ENCODE measurements at places on chromosomes 7 and 10.

DNA sequence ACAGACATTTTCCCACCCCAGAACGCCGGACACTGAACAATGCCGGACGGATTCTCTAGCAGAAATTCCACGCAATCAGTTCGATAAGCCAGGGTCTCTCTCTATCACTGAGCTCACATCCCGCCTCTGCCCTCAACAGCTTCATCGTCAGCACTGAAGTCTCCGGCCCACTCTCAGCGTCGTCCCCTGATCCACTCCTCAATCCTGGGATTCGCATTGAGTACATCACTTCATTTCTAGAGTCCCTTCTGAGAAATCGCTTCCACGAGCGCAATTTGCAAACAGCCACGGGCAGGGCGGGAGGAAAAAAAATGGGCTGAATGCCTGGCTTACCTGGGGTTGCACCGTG is 365 bp downstream of the YME1L1 start:
- no peak for DNase-seq

GRCh38 chr7:47327346-47327697 is 254.6 kb downstream of the TNS3 start:
- DNase-seq, result no peak

- DNase-seq, result no peak
Measured at GRCh38 chr10:102975483-102976379, 57.6 kb downstream of the CNNM2 start.

DNA sequence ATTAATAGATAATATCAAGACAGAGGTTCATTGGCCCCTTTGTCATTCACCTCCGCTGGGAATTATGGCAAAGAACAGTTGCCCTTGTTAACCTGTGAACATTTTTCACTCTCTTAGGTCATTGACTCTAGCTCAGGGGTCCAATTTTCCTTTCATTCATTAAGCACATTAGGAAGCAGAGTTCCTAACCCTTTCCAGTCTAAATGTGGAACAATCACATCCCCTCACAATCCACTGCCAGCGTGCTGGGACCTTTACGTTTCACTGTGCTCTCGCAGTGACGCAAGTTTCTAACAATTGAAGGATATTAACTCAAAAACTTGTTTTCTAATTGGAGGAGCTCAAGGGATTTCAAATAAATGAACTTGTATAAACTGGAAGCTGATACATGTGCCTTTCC is 79.3 kb upstream of the MEOX2 start:
- DNase-seq, result no peak

- DNase-seq, result no peak
Measured at GRCh38 chr10:44300666-44301649, 83.9 kb downstream of the CXCL12 start.

DNA sequence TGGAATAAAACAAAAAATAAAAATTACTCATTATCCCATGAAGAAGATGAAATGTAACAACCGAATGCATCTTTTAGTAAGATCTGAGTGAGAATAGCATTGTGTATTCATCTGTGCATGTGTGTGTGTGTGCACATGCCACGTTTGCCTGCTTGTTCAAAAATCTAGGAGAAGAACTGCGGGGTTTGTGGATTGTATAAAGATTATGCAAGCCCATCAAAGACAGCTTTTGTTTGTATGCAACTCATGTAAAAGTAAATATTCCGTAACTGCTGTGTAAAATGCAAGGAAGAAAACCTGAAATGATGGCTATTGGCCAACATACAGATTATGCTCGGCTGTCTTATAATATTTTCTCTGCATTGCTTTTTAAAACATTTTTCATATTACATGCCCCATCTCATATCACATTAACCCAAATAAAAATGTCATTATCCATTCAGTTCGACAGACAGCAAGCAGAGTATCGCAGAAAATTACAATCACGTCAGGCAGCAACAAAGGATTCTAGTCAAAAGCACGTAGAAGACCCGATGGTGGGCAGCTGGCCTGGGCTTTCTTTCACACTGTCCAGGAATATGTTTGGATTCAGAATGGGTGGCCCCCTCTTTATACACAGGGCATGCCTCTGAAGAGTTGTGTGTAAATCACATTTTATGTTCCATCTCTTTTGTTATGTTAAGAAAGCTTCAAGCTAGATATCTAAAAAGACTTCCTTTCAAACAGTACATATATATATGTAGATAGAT is 114.0 kb downstream of the PARP12 start:
- DNase-seq, result no peak

- DNase-seq, result no peak
Measured at GRCh38 chr7:84484502-84485079, 290.0 kb upstream of the SEMA3A start.

DNA sequence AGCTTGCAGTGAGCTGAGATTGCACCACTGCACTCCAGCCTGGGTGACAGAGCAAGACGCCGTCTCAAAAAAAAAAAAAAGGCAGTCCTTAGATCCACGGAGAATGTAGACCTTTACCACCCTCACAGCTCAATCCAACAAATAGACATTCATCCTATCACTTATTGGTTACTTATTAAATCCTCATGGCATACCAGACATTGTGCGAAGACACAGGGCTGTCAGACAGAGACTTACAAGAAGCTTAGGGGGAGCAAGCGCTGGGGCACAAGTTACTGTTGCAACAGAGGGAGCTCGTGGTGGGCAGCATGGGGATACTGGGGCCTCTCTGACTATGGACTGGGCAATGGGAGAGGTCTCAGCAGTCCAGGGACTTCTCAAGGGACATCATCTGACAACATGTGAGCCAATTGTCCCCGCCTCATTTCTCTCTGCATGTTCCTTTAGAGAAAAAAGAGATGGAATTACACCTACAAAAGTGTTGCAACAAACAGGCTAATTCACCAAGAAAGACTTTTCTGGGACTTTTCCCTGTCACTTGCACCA is 82.8 kb upstream of the TNS3 start:
- DNase-seq, result no peak

DNA sequence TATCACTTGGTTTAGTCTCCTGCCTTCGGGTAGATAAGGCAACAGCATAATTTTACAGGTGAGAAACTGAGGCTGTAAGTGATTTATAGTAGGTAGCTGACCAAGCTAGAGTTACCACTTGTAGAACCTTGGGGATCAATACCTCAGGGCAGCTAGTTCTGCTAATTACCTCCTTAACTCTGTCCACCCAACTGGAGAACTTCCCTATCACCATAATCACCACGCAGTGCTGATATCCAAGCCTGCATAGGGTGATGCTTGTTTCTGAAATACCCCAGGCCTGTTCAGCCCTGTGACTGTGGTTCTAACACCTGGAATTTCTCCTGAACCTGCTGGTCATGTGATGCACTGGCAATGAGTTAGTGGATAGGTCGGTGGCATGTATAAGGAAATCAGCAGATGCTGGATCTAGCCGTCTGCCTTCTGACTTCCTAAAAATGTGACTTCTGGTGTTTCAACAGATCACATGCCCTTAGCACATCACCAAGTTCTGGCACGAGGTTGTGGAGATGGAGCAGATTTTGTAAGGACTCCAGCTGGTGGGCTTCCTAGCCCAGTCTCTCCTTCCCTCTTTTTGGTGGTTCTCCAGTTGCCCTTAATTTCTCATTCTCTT is 15.3 kb downstream of the PLAU start:
- no peak for DNase-seq

DNA sequence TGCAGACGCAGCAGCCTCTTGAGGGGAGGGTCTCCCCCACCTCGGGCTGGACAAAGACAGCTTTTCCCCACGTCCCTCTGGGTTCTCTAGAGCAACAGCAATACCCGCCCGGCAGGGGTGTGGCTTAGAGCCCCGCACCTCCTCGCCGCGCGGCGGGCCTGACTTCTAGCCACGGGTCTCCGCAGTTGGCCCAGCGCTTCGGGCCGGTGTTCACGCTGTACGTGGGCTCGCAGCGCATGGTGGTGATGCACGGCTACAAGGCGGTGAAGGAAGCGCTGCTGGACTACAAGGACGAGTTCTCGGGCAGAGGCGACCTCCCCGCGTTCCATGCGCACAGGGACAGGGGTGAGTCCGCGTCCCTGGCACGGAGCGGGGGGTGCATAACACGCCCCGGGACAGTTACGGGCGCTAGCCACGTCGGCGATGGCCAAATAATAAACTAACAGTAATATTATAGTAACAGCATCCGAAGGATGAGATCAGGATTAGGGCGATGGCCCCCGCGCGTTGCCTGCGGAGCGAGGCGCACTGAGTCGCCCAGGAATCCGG is 1.2 kb downstream of the CYP2E1 start:
- DNase-seq, result no peak

DNA sequence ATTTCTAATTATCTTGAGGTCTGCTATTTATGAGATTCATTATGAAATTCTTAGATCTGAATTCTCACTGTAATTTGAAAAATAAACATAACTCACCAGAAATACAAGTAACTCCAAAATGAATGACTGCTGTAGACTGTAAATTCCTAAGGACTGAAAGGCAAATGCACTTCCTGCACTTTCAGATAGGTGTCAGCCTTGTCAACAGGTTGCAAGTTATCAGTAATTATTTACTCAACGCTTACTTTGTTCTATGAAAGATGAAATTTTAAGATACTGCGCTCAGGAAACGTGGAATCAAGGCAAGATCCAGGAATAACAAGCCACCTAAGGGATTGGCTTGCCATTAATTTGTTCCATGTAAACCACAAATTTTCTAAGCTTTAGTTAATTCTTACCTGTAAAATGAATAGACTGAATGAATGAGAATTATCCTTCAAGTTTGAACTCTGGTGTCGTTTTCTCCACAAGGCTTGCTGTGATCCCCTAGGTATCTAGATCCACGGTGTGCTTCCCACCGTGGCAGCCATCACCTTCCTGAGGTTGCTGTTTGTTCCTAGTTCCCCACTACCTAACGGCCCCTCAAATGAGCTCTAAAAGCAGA is 12.6 kb downstream of the DHX32 start:
- DNase-seq, result no peak

GRCh38 chr7:151732292-151732691 is 144.6 kb downstream of the PRKAG2 start:
- DNase-seq, result no peak

GRCh38 chr7:112105584-112106530 is 100.3 kb downstream of the DOCK4 start:
- DNase-seq, result no peak

GRCh38 chr7:139762886-139763285 is 14.9 kb downstream of the HIPK2 start:
- no peak for DNase-seq

GRCh38 chr10:29671228-29671780 is 36.5 kb upstream of the SVIL start:
- DNase-seq, result no peak

DNA sequence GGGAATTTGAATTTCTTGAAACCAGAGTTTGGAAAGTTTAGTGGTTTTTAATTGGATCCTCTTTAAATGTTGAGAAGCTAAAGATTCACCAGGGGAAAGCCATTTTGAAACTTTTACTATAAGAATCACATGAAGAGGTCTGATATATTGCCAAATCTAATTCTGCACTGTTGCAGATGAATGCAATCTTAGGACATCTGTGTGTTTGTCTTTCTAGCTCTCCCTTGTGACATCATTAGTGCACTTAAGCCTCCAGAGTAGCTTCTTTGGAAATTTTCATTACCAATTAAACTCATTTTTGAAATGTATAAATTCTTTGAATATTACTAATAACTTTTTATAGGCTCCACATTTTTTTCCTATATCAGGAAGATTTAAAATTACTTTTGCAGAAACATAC is 160.2 kb downstream of the BICC1 start:
- DNase-seq, result no peak

- no peak for DNase-seq
Measured at GRCh38 chr10:24723386-24723787, 300 bp downstream of the ARHGAP21 start.

- peak; percentile 43 for DNase-seq
Measured at GRCh38 chr10:60942788-60943315, 1.1 kb downstream of the RHOBTB1 start.

- DNase-seq, result no peak
Measured at GRCh38 chr10:30436191-30436611, 2.2 kb downstream of the MAP3K8 start.

GRCh38 chr7:92794391-92794790 is 42.0 kb downstream of the CDK6 start:
- DNase-seq, result no peak

- no peak for DNase-seq
Measured at GRCh38 chr10:50439187-50439586, 184.6 kb downstream of the SGMS1 start.

GRCh38 chr7:90955641-90956207 is 308.5 kb upstream of the FZD1 start:
- DNase-seq, result no peak

GRCh38 chr10:62095181-62096122 is 173.2 kb downstream of the RTKN2 start:
- DNase-seq, result no peak

GRCh38 chr10:71035511-71036296 is 147.3 kb upstream of the PCBD1 start:
- DNase-seq, result no peak

GRCh38 chr10:49661140-49661856 is 18.2 kb upstream of the C10orf53 start:
- DNase-seq, result no peak

GRCh38 chr7:86916277-86916825 is 143.1 kb downstream of the ELAPOR2 start:
- no peak for DNase-seq

GRCh38 chr10:102406815-102407214 is 11.3 kb downstream of the NFKB2 start:
- no peak for DNase-seq

GRCh38 chr7:79337717-79338116 is 115.8 kb downstream of the MAGI2 start:
- DNase-seq, result no peak

DNA sequence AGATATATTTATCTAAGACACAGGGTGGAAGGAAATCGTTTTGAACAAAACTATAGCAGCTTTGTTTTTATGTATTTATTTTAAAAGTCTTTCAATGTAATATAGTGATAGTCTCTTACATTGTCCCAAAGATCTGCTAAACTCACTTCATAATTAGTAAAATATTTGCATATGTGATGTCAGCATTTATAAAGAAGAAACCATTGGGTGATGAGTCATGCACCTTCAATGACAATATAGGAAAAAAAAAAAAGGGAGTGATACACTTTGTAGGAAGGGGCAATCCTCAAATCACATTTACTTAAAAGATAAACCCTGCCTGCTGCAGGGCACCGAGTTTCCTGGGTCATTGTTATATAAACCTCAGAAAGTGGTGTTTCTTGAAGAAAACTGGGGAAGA is 112.4 kb upstream of the SEMA3C start:
- no peak for DNase-seq

- no peak for DNase-seq
Measured at GRCh38 chr10:84243759-84244158, 1.1 kb upstream of the RGR start.

DNA sequence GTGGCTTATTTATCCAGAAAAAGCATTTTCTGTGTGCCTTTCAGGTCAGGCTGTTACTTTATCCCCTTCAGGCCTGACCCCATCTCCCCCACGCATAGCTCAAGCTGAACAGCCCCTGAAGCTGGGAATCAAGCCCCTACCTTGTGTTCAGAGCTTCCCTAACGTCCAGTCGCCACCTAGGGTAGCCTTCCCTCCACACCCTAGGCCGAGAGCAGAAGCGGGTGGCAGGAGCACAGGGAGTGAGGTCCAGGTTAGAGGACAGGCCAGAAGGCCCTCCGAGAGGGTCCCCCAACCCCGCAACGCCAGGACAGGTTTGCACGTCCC is 479 bp upstream of the SEMA4G start:
- no peak for DNase-seq

GRCh38 chr7:25722856-25723255 is 429.1 kb upstream of the NFE2L3 start:
- DNase-seq, result no peak

GRCh38 chr7:38373155-38373554 is 99.7 kb upstream of the TARP start:
- no peak for DNase-seq

GRCh38 chr7:73342645-73343044 is 14.7 kb downstream of the FKBP6 start:
- no peak for DNase-seq

GRCh38 chr7:77450054-77450453 is 33.9 kb upstream of the GSAP start:
- no peak for DNase-seq

All from lower leg skin (tissue), 4 donors.